ENCODE measurements at places on chromosomes 16 and 17.

DNA sequence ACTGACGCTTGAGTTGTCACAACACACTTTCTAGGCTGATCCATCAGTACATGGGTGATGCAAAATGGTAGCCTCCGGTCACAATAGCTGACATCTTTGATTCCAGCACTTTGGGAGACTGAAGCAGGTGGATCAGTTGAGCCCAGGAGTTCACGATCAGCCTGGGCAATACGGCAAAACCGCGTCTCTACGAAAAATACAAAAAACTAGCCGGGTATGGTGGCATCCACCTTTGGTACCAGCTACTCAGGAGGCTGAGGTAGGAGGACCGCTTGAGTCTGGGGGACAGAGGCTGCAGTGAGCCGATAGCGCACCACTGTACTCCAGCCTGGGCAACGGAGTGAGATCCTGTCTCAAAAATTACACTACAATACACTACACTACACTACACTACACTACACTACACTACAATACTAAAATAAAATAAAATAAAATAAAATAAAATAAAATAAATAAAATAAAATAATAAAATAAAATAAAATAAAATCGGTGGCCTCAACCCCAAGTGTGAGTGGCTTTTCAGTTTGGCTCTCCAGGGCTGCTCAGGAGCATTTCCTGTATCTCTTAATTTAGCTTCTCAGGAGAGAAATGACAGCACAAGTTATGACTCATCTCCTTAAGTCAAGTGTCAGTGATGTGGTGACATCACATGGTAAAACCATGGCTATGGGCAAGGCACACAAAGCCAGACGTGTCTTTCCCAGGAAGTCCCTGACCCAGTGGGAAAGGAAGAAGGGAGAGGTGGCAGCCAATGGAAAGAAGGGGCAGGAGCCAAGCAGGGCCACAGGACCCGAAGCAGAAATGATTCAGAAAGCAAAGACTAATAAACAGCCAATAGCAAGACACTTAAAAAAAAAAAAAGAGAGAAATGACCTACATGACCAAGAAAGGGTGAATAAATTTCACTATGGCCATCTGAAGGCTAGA, 75.3 kb upstream of the TBC1D3K start:
- no peak for DNase-seq

DNA sequence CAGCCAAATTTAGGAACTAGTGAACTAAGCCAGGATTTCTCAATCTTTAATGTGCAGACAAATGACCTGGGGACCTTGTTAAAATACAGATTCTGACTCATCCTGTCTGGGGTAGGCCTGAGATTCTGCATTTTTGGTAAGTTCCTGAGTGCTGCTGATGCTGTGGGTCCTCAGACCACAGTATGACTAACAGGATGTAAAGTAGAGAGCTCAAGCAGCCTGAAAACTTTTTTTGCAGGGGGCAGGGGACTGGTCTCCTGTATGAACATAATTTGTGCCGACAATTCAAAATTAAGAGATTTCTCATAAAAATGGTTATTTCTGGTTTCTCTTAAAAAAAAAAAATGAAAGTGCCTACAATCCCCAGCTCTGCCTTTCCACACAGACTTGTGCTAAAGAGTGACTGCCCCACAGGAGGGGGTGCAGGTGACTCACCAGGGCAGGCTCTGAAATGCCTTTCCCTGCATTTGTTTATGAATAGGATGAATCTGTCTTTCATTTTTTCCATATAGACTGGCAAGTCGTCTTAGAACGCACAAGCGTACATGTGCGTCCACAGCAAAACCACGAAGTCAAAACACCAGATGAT, 271.5 kb downstream of the PHKB start:
- DNase-seq = no peak

GRCh38 chr17:82909322-82909904, 69.6 kb upstream of the ZNF750 start:
- DNase-seq = no peak

DNA sequence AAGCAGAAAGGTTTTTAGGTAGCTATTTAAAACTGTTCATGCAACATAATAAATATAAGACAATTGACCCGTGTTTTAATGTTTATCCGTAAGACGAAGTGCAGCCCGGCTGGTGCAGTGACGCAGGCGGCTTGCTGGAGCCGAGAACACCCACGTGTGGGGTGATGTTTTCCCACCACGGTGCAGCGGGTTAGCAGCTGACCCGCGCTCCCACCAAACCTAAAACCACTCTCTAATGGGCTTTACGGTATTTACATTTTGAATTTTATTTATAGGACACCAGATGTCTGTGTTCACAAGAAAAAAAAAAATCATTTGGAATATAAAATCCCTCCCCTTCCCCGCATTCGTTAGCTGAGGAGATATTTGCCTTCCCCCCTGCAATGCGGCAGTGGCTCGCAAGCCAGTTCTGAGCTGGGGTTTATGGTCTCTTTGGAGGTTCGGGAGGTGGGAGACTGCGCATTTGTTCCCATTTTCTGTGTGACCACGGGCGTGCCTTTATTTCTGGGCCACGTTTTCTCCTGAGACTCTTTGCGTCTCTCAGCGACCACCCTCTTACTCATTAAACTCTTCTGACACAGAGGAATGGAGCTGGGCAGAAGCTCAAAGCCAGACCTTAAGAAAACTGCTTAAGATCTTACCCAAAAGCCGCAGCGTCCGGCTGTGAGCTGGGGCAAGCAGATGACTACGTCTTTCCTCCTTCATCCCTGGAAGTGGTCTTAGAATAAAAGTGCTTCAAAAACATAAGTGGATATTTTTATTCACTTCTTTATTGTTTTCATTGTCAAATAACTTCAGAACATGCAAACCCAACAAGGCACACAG, 301.1 kb downstream of the IRF8 start:
- no peak for DNase-seq

- no peak for DNase-seq
These were observed 22.3 kb upstream of the HLF start for GRCh38 chr17:55242476-55242875.

DNA sequence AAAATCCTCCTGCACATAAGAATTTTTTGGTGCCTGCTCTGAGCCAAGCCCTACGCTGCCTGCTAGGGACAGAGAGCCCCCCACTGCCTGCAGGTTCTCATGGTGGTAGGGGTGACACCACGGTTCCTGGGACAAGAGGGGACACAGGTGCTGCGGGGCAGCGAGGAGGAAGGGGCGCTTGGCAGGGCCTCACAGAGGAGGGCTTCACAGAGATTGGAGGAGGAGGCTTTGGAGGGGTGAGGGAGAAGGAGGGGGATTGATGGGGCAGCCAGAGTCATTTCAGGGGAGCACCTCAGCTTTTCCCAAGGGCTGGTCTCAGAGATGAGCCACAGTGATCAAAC, 29.8 kb upstream of the GSG1L start:
- no peak for DNase-seq

DNA sequence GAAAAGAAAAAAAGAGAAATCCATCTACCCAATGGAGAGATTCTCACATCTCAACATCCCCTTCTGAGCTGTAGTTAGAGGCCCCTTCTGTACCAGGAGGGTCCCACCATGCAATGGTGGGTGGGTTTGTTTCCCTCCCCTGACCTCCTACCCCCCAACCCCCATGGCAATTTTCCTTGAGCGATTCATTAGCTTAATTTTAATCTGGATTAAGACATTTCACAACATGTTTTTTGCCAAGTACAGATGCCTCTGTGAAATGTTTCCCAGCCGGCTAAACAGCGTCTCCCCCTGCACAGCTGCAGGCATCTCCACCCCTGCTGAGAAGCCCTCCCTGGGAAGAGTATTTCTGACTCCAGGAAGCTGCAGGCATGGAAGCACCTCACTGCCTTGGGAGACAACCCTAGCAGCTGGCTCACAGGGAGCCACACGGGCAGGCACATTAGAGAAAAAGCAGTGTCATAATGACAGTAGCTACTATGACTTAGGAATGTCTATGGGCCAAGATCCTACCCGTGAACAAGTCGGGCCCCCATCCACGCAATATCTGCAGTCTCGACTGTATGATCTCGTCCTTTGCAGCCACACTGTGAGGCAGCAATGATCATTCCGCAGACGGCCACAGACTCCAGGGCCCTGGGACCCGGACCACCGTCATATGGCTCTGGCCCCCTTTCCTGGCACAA, 117.3 kb downstream of the ADCY9 start:
- no peak for DNase-seq

DNA sequence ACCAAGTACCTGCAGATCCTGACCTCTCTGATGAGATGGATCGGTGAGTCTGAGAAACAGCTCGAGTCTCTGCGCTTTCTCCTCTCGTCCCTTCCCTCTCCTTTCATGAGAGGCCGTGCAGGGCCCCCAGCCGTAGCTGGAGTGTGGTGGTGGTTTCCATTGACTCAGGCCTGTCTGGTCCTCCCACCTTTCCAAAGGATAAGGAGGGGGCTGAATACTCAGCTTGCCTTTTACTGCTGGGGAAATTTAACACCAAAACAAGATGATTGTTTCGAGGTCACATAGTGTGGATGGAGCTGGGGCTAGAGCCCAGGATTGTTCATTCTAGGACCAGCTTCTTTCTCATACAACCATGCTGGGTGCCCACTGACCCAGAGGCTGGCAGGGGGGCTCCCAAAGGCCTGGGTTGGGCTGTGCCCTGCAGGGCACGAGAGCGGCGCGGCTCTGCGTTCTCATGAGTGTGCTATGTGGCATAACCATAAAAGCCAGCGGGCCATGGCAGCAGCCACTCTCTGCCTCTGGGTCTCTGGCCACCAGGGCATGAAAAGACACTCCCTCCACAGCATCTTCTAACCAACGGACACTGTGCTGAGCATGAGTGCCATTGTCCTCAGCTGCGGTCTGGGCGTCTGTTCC, 39.8 kb downstream of the GRIN2C start:
- DNase-seq = no peak

- DNase-seq = no peak
These were observed 25.8 kb downstream of the SMTNL2 start for GRCh38 chr17:4610162-4610561.

DNA sequence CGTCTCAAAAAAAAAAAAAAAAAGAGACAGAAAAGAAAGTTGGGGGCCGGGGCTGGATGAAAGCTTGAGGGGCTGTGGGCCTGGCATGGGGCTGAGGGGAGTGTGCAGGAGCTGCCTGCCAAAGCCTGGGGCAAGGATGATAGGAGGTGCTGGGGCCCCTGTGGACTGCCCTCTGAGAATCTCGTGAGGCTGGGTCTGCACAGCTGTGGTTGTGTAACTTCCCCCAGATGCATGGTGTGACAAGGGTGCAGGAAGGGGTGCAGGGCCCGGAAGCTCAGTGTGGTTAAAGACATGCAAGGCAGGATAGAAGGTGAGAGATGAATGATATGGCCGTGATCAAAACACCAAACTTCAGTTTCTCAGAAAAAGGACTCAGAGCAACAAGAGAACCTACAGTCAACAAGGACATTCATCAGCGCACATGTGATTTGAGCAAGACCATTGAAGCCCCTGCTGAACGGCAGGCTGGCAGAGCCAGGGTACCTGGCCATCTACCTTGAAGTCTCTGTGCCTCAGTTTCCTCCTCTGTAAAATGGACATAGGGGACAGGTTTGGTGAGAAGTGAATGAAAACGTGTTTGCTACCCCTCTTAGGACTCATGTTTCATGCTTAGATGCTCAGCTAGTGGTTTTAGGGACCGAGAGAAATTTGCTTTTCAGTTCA, 9.6 kb downstream of the IL32 start:
- no peak for DNase-seq

- DNase-seq = no peak
These were observed 7.0 kb downstream of the HEATR3 start for GRCh38 chr16:50072730-50073129.

GRCh38 chr17:71765437-71765836, 355.4 kb upstream of the SOX9 start:
- no peak for DNase-seq

DNA sequence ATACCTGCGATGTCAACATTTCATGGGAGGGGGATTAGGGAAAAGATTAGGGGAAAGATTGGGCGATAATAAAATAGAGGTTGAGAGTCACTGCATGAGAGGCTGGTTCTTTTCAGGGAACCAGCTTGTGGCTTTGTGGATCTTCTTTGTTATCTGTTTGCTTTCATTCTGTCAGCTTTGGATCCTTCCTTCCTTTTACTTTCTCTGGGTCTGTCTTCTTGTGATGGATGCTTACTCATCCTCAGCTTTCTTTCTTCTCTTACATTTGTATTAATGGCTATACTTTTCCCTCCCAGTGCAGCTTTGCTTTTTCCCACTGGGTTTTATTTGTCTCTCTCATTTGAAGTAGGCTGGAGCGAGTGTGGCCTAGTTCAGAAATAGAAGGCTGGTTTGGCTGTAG, 47.1 kb downstream of the RPTOR start:
- DNase-seq = no peak

DNA sequence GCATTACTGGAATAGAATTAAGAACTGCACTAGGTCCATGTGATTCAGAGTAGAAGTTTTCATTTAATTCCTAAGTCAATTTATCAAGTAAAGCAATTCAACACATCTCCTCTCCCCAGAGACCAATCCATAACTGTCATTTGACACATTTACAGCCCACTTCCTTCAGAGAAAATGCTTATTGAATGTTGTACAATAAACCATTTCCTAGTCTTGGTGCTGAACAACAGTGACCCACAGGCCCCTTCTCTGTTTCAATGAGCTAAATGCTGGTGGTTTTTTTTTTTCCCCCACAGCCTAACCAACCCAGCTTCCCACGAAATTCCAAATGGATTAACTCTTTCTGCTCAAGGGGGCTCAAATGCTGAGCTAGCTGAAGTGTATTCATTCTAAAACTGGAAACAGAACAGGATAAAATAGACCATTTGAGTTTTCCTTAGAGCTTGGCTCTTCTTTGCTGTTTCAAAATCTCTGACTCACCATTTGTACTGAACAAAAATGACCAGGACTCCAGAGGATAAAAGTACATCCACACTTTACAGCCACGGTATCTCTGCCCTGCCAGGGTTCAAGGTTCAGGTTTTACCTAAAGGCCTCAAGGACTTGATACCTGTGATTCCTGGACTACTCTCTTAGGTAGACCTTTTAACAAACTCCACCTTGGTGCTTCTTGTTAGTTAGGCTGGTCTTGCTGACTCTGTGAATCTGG, 62.3 kb downstream of the TMEM100 start:
- no peak for DNase-seq

DNA sequence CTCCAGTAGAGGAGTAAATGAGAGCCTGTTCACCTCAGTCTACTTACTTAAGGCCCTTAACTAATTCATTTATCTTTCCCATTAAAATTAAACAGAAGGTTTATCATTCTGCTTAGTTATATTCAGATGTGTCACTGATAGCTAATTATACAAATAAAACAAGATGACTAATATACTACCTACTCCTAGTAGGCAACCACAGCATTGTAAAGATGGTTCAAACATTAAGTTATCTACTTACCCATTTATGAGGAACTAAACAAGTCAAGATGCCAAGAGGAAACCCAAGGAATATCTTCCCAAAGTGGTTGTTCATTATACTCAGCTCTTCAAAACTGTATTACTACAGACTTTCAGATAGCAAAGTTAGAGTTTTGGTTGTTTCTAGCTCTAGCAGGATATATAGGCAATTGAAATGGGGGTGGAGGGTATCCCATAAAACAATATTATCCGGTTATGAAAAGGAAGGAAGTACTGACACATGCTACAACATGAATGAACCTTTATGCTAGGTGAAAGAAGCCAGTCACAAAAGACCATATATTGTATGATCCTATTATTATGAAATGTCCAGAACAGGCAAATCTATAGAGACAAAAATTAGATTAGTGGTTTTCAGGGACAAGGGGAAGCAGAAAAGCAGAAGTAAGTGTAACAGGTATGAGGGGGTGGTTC, 56.5 kb downstream of the SPAG9 start:
- no peak for DNase-seq

Measured in NCI-H1092 treated with DMSO at 0.1 percent for 48 hours (cell line).